ENCODE measurements at places on chromosomes 2 and 18. TPM values are rescaled to one million over a fixed set of nuclear protein-coding genes. Genes with fewer than 3 reads are reported as not detected.

GRCh38 chr2:102999958-103000357 is 238.1 kb downstream of the TMEM182 start:
- no peaks in the 10 kb centered on the region for H3K4me1 ChIP-seq
- H3K27me3 ChIP-seq: no peaks in the 10 kb centered on the region
- no peak overlapping the region for H3K4me3 ChIP-seq
- H3K27ac ChIP-seq: no peak overlapping the region
- H3K36me3 ChIP-seq: no peaks in the 10 kb centered on the region

GRCh38 chr2:181596556-181596955 is 60.3 kb downstream of the CERKL start:
- H3K4me1 ChIP-seq: no peaks in the 10 kb centered on the region
- H3K4me3 ChIP-seq: no peak overlapping the region
- H3K27me3 ChIP-seq: no peaks in the 10 kb centered on the region
- no peaks in the 10 kb centered on the region for H3K36me3 ChIP-seq
- H3K27ac ChIP-seq: no peak overlapping the region

GRCh38 chr18:47254341-47254939 is 3.0 kb upstream of the SKOR2 start:
- peaks cover 90% of the 10 kb centered on the region for H3K27me3 ChIP-seq
- H3K4me3 ChIP-seq: no peak overlapping the region
- no peak overlapping the region for H3K27ac ChIP-seq
- H3K4me1 ChIP-seq: peaks cover 29% of the 10 kb centered on the region
- DNase-seq: no peak

GRCh38 chr2:224876522-224876921 is 160.4 kb upstream of the CCDC195 start:
- H3K4me3 ChIP-seq: no peak overlapping the region
- no peaks in the 10 kb centered on the region for H3K36me3 ChIP-seq
- no peaks in the 10 kb centered on the region for H3K4me1 ChIP-seq
- no peaks in the 10 kb centered on the region for H3K27me3 ChIP-seq

DNA sequence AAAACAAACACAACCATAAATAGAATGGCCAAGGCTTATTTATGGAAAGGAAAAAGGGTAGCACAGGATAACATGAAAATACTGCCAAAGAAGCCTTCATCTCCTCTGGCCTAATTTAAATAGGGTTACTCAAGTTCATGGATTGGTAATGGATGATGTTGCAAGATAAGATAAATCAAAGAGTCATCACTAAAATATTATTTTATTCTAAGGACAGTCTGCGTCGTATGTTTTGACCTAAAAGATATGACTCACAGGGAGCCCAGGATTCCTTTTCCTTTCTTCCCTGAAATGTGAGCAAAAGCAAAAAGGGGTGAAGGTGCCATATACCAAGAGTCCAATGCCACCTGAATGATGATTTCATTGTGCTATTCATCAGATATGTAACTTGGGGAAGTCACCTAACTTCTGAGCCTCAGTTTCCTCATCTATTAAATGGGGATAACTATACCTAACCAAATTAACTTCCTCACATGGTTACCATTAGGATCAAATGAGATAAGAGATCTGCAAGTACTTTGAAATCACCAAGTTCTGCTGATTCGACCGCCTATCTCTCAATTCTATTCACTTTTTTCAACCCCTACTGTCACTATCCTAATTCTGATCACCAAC is 137.7 kb downstream of the THADA start:
- H3K27me3 ChIP-seq: no peaks in the 10 kb centered on the region
- H3K36me3 ChIP-seq: no peaks in the 10 kb centered on the region
- no peak overlapping the region for H3K4me3 ChIP-seq

GRCh38 chr2:51297488-51297887 is 265.6 kb upstream of the NRXN1 start:
- H3K4me3 ChIP-seq: no peak overlapping the region
- DNase-seq: no peak
- H3K27ac ChIP-seq: no peak overlapping the region
- peaks cover 3% of the 10 kb centered on the region for H3K4me1 ChIP-seq

- H3K27me3 ChIP-seq: peaks cover 36% of the 10 kb centered on the region
- H3K4me3 ChIP-seq: no peak overlapping the region
- DNase-seq: no peak
- no peak overlapping the region for H3K27ac ChIP-seq
Observed at GRCh38 chr2:10912796-10913455, 1.2 kb downstream of the KCNF1 start.

DNA sequence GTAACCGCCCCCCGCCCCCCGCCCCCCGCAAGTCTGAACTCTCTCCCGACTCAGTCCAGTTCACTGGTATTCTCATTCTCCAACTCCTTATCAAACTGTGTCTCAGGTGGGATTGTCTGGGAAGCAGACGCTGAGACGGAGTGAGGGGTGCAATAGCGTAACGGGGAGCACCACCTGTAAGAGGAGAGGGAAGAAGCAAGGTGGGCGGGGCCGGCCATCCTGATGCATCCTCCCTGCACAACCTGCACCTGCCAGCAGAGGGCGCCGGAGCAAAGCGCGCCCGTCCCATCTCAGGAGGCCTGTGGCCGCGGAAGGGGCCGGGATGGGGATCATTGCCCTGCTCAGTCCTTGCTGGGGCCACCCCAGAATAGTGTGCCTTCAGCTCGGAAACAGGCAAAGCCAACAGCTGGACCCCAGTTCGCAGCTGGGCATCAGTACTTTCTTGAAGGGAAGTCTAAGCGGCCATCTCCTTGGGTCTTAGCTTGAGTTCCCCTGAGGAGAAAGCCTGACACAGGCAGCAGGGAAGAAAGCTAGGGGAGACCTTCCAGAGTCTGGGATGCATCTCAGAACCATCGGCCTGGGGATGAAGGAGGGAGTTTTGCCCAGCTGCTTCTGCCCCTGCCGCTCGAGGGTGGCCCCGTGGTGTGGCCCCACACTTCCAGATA is 208.0 kb downstream of the TFCP2L1 start:
- H3K36me3 ChIP-seq: no peaks in the 10 kb centered on the region
- H3K27me3 ChIP-seq: no peaks in the 10 kb centered on the region
- peak overlapping the region; percentile 36 for H3K4me3 ChIP-seq
- H3K4me1 ChIP-seq: peaks cover 11% of the 10 kb centered on the region
- no peak overlapping the region for H3K27ac ChIP-seq

DNA sequence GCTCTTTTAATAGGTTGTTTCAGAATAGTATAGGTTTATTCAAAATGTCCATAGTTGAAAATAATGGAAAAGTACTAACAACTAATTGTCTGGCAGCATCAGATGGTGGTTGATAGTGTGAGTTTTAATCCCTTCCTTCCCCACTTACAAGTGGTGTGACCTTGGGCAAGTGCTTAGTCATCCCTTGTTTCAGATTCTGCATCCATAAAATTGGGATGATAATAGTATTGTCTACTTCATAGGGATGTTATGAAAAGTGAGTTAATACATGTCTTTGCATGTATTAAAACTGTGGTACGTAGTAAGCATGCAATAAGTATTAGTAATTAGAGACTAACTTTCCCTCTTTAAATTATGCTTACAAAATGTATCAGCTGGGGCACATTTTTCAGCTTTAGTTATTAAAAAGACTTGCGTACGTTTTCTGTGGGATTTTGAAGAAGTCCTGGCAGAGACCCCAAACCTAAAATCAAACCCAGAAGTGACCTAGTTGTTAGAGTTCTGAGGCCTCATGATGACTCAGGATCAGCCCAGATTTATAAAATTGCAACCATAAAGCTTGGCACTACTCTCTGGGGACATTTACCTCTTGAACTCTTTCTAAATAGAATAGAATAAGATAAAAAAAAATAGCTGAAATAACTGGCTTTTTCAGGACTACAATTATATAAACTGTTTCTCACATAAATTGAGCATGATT is 8.6 kb downstream of the ITGA4 start:
- H3K36me3 ChIP-seq: no peaks in the 10 kb centered on the region
- H3K27me3 ChIP-seq: no peaks in the 10 kb centered on the region
- H3K4me3 ChIP-seq: no peak overlapping the region
- H3K27ac ChIP-seq: no peak overlapping the region
- H3K4me1 ChIP-seq: no peaks in the 10 kb centered on the region

- no peaks in the 10 kb centered on the region for H3K36me3 ChIP-seq
- no peaks in the 10 kb centered on the region for H3K4me1 ChIP-seq
- H3K27ac ChIP-seq: no peak overlapping the region
- H3K27me3 ChIP-seq: no peaks in the 10 kb centered on the region
- H3K4me3 ChIP-seq: no peak overlapping the region
Observed at GRCh38 chr2:68388772-68389171, 23.7 kb downstream of the PLEK start.

DNA sequence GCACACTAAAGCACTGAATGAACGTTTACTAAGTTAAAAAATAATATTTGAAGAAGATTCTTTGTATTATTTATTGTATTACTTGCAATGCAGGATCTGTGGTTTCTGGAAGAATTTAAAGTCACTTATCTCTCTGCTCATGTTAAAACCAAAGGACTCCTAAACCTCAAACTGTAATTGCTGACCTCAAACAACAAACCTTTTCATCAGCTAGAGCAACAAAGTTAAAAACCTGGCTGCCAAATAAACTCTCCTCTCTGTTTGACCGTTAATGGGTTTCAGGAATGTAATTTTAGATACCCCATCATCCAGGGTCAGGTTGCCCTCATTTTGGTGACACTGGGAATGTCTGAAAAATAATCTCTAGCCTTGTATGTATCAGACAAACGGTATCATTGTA is 239.1 kb downstream of the TGIF1 start:
- no peaks in the 10 kb centered on the region for H3K36me3 ChIP-seq
- no peak overlapping the region for H3K4me3 ChIP-seq
- DNase-seq: no peak
- no peaks in the 10 kb centered on the region for H3K27me3 ChIP-seq

DNA sequence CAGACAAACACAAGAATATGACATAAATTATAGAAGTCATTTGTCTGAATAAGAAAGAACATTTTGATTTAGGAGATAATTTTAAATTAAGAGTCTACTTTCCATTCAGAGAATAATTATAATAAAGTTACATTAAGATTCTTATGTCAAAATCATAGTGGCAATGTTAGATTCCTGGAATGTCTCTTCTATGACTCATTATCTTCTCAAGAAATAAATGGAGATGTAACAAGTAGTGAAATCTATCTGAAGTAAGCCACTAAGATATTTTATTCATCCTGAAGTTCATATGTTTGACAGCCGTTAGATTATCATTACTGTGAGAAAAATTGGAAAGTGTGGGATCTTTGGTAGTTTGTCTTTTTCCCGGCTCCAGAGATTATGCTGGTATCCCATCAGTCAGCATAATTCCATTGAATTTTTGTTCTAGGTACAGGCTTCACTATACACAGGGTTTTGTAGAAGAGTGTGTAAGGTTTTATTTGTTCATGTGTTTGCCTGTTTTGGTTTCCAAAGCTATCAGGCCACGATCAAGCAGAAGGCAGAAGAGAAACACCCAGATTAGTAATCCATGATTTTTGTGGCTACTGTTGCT is 1246.6 kb upstream of the LRRTM1 start:
- DNase-seq: no peak
- no peaks in the 10 kb centered on the region for H3K27me3 ChIP-seq
- H3K36me3 ChIP-seq: no peaks in the 10 kb centered on the region
- H3K4me1 ChIP-seq: no peaks in the 10 kb centered on the region
- H3K27ac ChIP-seq: no peak overlapping the region
- H3K4me3 ChIP-seq: no peak overlapping the region

GRCh38 chr2:16184945-16185660 is 244.8 kb downstream of the MYCN start:
- no peak overlapping the region for H3K4me3 ChIP-seq
- no peak for DNase-seq
- no peaks in the 10 kb centered on the region for H3K27me3 ChIP-seq

- H3K27ac ChIP-seq: no peak overlapping the region
- no peaks in the 10 kb centered on the region for H3K36me3 ChIP-seq
- no peaks in the 10 kb centered on the region for H3K27me3 ChIP-seq
- 0 out of 2 replicates have a peak, but pooled peaks cover 2% of the 10 kb centered on the region for H3K4me1 ChIP-seq
- DNase-seq: no peak
Observed at GRCh38 chr2:184032983-184033382, 565.3 kb upstream of the ZNF804A start.

- no peak overlapping the region for H3K4me3 ChIP-seq
- no peak overlapping the region for H3K27ac ChIP-seq
- no peak for DNase-seq
- H3K4me1 ChIP-seq: no peaks in the 10 kb centered on the region
- 0 out of 2 replicates have a peak, but pooled peaks cover 2% of the 10 kb centered on the region for H3K36me3 ChIP-seq
Observed at GRCh38 chr18:70337139-70337972, 48.5 kb downstream of the SOCS6 start.

DNA sequence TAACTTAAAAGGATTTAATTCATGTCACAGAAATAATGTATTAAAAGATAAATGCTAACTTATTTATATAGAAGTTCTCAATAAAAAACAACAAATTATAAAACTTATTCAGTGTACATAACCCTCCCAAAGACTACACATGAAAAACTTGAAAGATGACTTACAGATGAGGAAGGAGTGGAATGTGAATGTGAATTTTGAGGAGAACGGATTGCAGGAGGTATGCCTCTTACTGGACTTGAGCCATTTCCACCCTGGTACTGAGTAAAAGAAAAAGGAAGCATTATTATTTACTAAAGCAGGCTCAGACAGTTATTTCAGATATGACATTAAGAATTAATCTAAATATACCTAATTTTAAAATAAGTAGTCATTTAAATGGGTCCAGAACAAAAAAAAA is 104.4 kb downstream of the TLK1 start:
- no peaks in the 10 kb centered on the region for H3K36me3 ChIP-seq
- H3K4me3 ChIP-seq: no peak overlapping the region
- H3K27ac ChIP-seq: no peak overlapping the region
- H3K27me3 ChIP-seq: no peaks in the 10 kb centered on the region

- H3K27me3 ChIP-seq: no peaks in the 10 kb centered on the region
- peaks cover 7% of the 10 kb centered on the region for H3K4me1 ChIP-seq
- no peaks in the 10 kb centered on the region for H3K36me3 ChIP-seq
Observed at GRCh38 chr2:187228986-187229385, 219.1 kb downstream of the CALCRL start.

DNA sequence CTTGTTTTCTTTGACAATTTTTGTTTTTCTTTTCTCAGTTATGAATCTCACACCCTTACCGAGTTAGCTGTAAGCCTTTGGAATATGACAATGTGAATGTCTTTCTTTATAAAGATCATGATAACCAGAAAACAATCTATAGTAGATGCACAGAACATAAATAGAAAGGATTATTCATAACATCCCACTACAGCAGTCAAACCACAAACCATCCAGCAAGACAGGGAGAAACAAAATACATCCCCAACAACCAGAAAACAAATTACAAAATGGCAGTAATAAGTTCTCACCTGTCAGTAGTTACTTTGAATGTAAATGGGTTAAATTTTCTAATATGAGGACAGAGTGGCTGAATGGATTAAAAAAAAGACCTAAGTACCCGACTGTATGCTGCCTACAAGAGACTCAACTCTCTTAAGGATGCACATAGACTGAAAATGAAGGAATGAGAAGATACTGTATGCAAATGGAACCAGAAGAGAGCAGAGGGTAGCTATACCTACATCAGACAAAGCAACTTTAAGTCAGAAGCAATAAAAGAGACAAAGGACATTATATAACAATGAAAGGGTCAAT is 124.6 kb downstream of the ZNF532 start:
- H3K4me1 ChIP-seq: no peaks in the 10 kb centered on the region
- H3K4me3 ChIP-seq: no peak overlapping the region
- H3K27me3 ChIP-seq: no peaks in the 10 kb centered on the region
- H3K36me3 ChIP-seq: no peaks in the 10 kb centered on the region
- no peak overlapping the region for H3K27ac ChIP-seq

GRCh38 chr2:174682007-174682577 is 82.2 kb downstream of the CHRNA1 start:
- peaks cover 2% of the 10 kb centered on the region for H3K4me1 ChIP-seq
- peak overlapping the region; percentile 62 for H3K4me3 ChIP-seq
- DNase-seq: no peak
- no peak overlapping the region for H3K27ac ChIP-seq
- H3K36me3 ChIP-seq: no peaks in the 10 kb centered on the region

The VIT gene
- total RNA-seq: not detected

The SH3RF3 gene
- 0.42 TPM for total RNA-seq

The ARHGAP15 gene
- total RNA-seq: not detected

The C1GALT1C1L gene
- not detected for total RNA-seq

The TPO gene
- not detected for total RNA-seq

The ASXL3 gene
- 1.3 TPM for total RNA-seq

The CAPG gene
- total RNA-seq: 78.6 TPM

Data from H1 (cell line).